Hematopoietic multipotent progenitor cell (in vitro differentiated cells): ENCODE measurements at places on chromosomes 2 and 18.
A peak's percentile ranks its signal among the peaks of the same experiment; 100 is the strongest.

- DNase-seq = no peak
Observed at GRCh38 chr2:33395655-33396249, 80.7 kb upstream of the RASGRP3 start.

DNA sequence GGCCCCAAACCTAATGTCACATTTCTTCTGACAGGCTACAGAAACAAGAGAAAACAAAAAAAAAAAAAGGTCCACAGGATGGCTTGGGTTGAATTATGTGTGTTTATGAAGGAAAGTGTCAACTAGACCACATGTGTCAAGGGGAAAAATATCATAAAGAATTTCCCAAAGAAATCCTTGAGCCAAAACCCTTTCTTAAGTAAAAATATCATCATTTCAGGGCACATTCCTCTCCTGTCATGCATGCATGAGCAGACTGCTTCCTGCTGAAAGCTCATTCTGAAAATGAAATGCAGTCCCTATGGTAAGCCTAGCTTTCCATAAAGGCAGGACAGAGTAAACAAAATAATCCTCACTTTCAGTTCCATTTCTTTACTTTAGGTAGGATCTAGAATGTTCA is 85.7 kb upstream of the RBBP8 start:
- no peak for DNase-seq

DNA sequence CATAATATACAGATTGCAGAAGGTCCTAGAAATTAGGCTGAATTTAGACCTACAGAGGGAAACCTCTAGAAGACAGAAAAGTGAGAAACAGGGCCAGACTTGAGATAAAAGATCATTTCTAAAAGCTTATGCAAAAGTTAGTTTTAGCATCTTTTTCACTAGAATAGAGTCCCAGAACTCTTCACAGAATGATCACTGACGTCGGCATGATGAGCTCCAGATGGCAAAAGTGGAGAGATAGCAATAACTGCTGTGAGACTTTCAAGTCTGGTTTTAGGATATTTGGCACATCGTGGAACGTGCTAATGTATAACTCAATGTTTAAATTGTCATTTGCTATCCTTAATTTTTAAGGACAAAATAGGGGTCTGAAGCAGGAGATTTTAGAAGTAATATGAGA is 1050.7 kb upstream of the CELF4 start:
- no peak for DNase-seq

GRCh38 chr2:2026252-2026831 is 282.0 kb upstream of the PXDN start:
- DNase-seq = no peak

DNA sequence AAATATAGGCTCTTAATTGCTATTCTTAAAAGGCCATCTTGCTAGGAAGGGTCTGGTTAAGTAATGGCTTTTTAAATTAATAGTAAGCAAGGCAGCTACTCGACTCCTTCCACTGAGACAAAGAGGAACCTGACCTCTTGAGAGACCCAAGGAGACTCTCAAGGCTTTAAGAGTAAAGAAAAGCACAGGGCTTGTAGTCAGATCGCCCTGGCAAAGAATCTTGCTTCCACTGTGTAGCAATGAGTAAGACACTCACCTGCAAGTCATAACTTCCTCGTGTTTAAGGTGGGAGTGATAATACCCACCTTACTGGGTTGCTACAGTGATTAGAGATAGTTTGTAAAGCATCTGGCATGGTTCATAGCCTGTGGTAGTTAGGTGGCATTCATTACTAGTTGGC is 274.5 kb downstream of the TSN start:
- DNase-seq = no peak

DNA sequence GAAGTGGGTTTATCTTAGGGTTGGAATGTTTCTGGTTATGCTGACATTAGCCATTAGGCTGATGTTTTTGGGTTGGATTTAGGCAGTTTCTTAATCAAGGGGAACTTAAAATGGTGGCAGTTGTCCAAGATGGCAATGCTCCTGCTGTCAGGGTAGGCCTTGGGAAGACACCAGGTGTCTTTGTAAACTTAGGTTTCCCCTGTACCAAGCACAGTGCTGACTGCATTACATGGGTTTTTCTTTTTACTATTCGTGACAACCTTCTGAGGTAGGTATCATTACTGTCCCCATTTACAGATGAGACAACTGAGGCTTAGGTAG is 528 bp upstream of the ATG16L1 start:
- DNase-seq = no peak

GRCh38 chr2:181430406-181431118 is 26.6 kb upstream of the ITGA4 start:
- peak; percentile 44 for DNase-seq

- DNase-seq = no peak
Observed at GRCh38 chr2:197216361-197216979, 94.1 kb downstream of the ANKRD44 start.

DNA sequence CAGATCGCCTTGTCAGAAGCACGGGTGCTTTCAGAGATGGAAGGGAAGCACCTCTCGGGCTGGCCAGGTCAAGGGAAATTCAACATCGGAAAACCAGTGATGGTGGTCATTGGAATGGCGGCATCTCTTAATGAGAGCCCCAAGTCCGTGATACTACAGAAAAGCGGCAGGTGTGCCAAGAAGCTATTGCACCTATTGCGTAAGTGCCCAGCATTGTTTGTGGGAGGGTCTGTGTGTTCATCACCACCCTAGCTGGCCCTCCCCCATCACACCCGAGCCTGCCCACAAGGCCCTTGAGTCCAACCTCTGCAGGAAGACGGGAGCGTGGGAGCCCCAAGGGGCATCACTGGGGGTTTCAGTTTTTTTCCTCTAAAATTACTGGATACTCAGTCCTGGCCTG is 100.7 kb downstream of the DGKD start:
- no peak for DNase-seq

GRCh38 chr18:46199515-46200147 is 95.4 kb downstream of the HAUS1 start:
- DNase-seq = no peak

DNA sequence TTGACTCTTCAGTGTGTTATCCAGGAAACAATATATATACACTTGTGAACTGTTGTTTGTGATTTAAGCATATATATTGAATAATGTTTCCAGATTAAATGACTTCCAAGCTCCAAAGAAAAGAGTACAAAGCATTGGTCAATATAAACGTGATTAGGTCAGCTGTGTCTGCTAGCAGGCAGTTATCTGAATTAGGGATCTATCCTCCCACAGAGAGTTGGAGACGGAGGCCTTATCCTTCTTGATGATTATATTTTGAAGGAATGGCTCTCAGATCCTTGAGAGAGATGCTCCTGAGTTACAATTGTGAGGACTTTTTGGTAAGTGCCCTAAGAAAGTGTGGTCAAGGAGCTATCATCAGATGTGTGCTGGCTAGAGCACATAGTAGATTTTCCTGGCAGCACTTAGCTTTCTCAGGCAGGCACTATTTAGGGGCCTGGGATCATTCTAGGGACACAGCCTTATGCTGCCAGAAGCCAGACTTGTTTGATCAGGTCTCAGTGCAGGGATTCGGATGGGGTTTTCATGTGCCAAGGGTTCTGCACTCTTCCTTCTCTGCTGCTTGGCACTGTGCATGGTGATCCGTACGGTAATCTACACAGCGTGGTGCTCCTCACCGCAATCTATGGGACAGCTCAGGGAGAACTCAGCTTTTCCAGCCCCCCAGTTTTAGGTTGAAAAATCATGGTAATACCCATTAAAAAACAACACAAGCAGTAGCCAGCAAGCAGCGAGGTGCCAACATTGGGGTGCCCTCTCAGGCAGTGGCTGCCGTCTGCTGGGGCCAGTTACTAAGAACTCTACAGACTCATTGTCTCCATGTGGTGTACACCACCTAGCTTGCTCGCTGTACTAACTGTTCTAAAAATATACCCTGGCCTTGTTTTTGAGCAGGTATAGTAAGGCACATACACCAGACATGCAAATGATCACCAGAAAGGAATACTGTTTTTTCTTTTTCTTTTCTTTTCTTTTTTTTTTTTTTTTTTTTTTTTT is 8.0 kb upstream of the ZDBF2 start:
- DNase-seq = no peak

GRCh38 chr2:109144271-109144670 is 15.3 kb downstream of the SH3RF3 start:
- peak; percentile 34 for DNase-seq

DNA sequence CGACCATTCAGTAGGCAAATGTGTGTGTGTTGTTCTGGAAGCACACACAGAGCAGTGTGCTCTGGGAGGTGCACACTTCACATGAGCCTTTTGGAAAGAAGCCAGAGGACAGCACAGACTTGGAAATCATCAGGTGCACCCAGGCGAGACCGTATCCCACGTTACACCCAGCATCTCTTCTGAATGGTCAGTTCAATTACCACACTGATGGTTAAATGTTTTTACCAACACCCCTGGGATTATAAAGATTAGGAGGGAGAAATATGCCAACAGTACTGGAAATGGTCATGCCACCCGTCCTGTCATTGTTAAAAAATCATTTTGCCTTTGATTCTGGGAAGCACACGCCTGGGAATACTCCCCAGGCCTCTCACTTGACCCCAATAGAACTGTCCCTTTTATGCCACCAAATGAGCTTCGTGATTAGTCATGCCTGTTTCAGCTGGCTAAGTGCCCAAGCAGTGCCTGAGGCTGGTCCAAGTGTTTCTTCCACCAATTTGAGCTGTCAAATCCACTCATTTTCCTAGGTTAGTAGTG is 183.7 kb downstream of the NRP2 start:
- no peak for DNase-seq

GRCh38 chr2:230267059-230267458 is 41.5 kb downstream of the SP140 start:
- no peak for DNase-seq

- no peak for DNase-seq
Observed at GRCh38 chr18:58970943-58971790, 106.5 kb downstream of the ZNF532 start.

DNA sequence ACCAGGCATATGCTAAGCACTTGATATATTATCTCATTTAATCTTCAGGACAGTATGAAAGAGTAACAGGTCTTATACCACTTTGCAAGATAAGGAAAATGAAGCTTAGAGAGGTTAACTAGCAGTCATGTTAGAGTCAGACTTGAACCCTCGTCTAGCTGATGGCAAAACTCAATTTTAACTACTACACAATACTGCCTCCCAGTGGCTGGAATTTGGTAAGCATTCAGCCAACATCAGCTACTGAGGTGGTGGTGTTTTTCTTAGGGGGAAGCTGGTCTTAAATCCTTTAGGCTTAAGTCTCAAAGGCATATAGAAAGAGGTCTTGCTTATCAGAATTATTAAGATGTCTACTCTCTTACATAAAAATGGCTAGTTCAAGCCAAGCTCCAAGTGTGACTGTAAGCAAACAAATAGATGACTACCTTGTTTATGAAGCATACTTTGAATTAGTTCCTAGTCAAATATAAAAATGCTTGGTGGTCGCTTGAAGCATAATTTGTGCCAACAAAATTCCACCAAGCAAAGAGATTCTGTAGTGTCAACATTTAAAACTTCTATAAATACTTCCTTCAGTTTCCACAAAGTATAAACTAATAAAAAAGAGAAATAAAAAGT is 325.4 kb upstream of the FIGN start:
- no peak for DNase-seq

DNA sequence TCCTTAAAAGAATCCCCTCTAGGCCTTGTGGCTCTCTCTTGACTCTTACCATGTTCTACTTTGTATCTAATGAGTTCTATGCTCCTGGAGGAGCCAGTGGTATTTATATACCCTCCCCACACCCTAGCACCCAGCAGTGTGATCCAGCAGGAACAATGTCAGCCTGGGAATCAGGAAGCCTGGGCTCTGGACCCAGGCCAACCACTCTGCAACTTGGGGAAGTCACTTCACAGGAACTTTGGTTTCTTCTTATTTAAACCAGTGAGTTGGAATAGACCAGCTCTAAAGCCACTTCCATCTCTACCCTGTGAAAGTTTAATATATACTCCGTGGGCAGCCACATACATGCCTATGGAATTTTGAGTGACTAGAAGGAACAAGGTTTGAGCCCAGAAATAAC is 11.6 kb upstream of the SPTBN1 start:
- DNase-seq = no peak

GRCh38 chr2:134634054-134634753 is 84.6 kb downstream of the TMEM163 start:
- DNase-seq = no peak

GRCh38 chr2:225353579-225354085 is 45.9 kb upstream of the NYAP2 start:
- no peak for DNase-seq

DNA sequence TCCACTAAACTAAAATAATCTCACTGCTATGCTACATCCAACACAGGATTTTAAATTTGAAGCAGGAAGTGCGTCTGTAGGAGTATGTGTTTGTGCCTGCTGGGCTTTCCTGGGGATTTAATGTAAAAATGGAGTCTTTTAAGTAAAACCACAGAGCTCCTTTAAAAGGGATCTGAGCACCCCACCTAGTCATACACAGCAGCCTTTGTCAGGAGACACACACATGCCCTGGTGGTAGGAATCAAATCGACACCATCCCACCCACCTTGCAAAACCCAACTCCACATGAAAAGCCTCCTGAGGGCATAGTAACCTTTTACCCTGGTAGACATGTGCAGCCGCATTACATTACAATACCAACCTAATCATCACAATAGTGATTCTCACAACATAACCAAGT is 29.1 kb downstream of the UXS1 start:
- no peak for DNase-seq

DNA sequence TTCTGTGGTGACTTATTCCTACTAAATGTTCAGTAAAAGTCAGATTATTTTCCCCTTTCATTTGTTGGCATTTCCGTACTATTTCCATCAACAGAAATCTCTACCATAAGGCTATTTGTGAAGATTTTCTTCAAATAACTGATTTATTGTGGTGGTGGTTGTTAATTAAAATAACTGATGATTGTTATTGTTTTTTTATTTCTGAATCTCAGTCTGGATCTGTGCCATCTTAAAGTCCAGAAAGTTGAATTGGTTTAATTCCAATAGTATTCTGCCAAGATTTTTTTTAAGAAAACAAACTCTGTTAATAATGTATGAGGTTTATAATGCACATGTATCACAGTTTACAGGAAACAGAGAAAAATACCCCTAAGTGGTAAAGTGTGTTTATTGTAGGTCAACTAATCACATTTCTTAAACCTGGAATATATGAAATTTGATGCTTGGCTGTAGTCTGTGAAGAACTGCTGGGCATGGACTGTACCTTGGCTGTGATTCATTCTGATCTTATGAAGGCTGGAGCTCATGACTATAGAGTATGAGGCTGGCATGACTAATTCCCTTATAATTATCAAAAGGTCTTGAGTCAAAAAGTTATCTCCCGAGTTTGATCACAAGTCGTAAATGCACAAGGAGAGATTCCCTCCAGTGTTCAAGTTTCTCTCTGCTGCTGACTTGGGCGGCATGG is 134.2 kb upstream of the RND3 start:
- no peak for DNase-seq

GRCh38 chr18:69648486-69648885 is 247.8 kb downstream of the DOK6 start:
- no peak for DNase-seq

GRCh38 chr2:38698467-38699003 is 32.6 kb downstream of the GALM start:
- DNase-seq = no peak

DNA sequence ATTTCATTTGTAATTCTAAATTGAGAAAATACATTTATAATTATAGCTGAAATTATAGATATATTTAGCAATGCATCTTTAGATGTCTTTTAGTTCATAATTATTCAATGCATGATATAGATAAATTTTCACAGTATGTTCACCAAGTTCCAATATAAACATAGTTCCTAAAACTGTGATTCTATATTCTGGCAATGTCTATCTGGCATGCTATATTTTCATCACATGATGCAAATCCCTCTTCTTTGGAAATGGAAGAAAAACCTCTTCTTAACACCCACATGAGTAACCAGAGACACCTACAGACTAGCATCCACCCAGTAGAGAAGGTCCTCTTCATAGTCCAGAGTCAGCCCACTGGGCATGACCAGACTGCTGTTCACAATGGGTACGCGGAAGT is 135.8 kb downstream of the DHRS9 start:
- DNase-seq = no peak
